ENCODE measurements at places on chromosomes 3 and 15.

DNA sequence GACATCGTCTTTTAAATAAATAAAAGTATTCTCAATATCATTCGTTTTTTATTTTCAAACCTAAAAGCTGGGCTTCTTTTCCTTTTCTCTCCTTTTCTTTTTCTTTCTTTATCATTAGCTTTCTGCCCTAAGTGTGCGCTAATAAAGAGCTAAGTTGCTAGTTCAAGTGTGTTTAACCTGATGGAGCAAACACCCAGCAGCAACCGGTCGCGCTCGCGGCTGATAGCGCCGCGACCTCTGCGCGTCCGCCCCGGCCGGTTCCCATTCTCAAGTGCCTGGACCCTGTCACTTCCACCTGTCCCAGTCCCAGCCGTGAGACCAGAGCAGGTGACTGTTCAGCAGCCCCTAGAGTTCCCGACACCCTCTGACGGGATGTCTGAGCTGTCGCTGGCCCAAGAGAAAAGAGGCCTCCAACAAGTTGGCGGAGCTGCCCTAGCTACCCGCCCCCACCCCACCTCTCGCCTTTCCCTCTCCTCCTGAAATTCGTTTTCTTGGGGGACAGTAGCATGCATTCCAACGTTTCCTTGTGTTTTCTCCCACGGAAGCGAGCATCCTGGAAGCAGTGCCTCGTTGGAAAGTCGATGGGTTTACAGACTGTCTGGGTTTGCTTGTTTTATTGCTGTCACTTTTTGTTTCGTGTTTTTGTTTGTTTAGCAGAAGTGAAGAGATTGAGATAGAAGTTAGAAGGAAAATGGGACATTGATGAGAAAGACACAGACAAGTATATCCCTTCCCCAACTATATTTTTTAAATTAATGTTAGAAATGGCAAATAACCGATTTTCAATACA is 3.1 kb upstream of the MECOM start:
- DNase-seq: no peak

DNA sequence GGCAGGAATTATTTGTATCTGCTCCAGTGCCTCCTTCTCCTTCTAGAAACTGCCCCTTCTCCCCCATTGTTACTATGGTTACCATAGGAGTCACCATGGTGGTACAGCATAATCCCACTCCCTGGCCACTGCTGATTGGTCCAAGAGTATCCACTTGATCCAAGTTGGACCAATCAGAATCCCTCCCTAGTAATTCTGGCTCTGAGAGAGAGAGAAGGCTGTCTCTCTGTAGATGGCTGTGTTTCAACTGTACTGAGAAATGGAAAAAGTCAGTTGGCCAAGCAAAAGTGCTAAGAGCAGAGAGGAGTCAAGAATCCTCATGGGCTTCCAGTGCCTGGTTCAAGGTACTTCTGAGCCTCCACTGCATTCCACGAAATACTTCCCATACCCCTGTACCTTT is 120.6 kb upstream of the SPATA12 start:
- no peak for DNase-seq

DNA sequence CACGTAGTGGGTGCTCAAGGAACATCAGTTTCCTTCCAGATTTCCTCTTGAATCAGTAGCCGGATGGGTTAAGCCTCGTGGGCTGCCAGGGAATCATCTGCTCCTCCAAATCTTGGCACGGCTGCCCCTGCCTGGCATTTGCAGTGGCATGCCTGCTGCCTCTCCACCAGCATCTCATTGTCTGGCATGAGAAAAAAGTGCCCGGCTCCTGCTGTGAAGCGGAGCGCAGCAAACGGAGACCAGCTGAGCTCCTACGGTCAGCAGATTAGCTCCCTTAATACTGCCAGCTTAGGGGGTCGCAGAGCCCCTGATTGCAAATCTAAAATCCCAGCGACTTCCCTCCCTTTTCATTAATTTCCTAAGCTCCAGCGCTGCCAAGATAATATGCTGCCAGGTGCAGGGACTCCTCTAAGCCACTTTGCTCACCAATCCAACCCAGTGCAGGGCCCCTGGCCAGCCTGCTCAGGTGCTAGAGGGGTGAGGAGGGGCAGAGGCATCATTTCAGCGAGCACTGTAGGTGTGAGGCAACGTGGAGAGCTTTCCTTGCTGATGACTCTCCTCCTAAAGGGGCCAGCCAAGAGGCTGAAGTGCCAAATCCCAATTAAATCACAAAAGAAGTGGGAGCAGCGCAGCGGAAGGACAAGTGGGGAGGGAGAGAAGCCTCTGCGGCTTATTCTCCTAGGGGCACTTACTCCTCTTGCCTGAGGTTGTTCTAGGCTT is 49.6 kb upstream of the ST8SIA2 start:
- no peak for DNase-seq

DNA sequence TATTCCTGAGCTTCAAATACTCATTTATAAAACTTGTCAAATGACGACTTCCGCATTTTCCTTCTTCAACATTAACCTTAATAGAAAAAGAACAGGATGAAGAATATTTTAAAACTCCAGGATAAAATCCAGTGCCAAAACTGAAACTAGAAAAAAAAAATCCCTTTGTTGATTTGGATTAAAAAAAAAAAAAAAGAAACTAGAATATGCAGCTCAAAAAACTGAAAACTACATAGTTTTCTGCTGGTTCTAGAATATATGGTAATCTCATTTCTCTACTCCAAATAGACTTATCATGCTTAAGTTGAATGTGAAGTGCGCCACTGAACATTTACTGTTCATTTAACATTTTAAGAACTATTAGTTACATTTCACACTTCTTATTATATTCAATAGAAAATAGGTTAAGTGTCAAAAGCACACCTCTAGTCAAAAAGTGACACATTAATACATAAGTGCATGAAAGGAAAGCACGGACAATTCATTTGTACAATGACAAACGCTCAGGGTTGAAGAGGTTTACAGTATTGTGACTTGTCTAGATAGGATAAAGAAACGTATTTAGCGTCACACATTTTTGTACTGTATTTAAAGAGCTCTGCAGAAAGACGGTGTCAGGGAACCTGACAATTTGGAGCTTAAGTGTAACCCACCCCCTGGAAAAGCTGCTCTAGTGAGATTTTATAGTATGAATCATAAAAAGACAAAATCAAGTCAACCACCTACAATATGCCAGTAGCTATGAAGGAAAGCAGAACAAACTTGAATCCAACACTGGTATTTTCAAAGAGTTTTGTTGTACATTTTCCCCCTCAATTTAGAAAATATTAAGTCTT is 5.8 kb downstream of the TRA2B start:
- no peak for DNase-seq

DNA sequence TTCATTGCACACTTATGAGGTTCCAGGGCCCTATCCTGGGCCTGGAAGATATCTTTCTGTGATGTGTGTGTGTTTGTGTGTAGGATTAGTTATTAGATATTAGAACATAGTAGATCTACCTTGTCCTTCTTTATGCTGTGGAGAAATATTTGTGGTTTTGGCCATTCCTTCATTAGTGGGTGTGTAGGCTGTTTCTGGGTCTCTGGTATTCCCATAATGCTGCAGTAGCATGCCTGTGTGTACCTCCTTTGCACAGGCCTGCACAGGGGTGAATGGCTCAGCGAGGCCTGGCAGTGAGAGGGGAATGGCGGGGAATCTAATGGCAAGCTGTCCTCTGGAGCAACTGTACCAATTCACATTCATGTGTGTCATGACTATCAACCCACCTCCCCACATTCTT is 125.8 kb upstream of the MRPS22 start:
- no peak for DNase-seq

- no peak for DNase-seq
These were observed 63.1 kb upstream of the NDN start for GRCh38 chr15:23750179-23750578.

GRCh38 chr15:50107591-50108408 is 11.2 kb downstream of the ATP8B4 start:
- DNase-seq: no peak

- DNase-seq: no peak
These were observed 43.6 kb upstream of the PIAS1 start for GRCh38 chr15:68010361-68011153.

DNA sequence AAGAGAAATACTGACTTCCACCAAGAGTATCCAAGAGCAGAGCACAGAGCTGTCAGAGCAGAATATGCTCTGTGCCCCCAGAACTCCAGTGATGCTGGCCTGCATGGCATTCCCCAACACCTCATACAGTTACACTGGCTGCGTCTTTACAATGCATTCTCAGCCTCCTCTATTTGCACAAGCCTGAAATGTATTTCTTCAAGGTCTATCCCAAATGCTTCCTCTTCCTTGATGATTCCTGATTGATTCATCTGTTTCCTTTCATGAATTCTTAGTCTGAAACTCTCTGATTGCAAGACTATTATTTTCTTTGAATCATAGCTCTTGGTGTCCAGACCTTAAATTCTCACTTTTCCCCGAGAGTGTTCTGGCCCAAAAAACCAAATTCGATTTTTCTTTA is 664.7 kb downstream of the MECOM start:
- DNase-seq: no peak

Measured in activated CD4-positive, alpha-beta T cell treated with anti-CD3 and anti-CD28 coated beads, Interleukin-2, amount 50 U/mL, for 1 hour (primary cell).